ENCODE measurements at places on chromosomes 11 and 22.

- DNase-seq, result no peak
These were observed 661 bp upstream of the CDPF1 start for GRCh38 chr22:46250783-46251125.

- no peak for DNase-seq
These were observed 266.8 kb downstream of the MN1 start for GRCh38 chr22:27534720-27535125.

GRCh38 chr11:124753205-124753604, 1.1 kb upstream of the VSIG2 start:
- DNase-seq, result no peak

- no peak for DNase-seq
These were observed 179.4 kb downstream of the ARHGAP42 start for GRCh38 chr11:100866453-100866852.

DNA sequence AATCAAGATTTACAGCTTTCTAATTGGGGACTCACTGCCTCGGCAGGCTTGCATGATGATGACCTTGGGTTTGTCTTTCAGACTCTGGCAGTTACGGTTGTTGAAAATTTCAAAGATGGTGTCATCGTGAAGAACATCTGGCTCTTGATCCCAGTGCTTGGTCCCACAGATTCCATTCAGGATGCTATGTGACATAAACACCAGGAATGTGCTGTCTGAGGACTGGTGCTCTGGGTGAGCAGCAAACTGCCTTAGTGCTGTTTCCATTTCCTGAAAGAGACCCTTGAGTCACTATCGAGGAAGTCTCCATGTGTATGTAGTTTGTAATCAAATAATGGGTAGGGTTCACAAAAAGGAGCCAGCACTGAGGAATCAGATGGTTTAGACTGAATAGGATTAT, 7.1 kb downstream of the CASP12 start:
- no peak for DNase-seq

DNA sequence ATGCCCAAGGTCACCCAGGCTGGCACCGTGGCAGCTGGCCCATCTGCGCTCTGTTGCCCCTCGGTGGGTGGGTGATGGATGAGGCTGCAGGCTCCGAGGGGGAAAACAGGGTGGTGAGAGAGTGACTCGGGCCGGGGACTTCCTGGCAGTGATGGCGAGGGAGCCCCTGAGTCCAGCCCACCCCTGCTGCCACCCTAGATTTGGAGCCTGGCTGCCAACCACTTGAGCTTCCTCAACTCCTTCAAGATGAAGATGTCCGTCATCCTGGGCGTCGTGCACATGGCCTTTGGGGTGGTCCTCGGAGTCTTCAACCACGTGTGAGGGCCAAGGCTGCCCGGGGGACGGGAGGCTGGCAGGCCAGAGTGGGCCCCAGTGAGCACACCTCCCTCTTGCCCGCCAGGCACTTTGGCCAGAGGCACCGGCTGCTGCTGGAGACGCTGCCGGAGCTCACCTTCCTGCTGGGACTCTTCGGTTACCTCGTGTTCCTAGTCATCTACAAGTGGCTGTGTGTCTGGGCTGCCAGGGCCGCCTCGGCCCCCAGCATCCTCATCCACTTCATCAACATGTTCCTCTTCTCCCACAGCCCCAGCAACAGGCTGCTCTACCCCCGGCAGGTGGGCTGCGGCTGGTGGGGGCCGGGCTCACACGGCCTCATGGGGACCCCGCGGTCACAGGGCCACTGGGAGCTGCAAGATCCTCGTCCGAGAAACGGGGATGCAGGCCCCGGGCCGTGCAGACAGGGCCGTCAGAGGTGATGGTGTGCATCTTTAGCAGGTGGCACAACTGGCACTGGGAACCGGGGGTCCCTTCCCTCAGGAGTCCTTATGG, 10.1 kb downstream of the TCIRG1 start:
- DNase-seq, result no peak

DNA sequence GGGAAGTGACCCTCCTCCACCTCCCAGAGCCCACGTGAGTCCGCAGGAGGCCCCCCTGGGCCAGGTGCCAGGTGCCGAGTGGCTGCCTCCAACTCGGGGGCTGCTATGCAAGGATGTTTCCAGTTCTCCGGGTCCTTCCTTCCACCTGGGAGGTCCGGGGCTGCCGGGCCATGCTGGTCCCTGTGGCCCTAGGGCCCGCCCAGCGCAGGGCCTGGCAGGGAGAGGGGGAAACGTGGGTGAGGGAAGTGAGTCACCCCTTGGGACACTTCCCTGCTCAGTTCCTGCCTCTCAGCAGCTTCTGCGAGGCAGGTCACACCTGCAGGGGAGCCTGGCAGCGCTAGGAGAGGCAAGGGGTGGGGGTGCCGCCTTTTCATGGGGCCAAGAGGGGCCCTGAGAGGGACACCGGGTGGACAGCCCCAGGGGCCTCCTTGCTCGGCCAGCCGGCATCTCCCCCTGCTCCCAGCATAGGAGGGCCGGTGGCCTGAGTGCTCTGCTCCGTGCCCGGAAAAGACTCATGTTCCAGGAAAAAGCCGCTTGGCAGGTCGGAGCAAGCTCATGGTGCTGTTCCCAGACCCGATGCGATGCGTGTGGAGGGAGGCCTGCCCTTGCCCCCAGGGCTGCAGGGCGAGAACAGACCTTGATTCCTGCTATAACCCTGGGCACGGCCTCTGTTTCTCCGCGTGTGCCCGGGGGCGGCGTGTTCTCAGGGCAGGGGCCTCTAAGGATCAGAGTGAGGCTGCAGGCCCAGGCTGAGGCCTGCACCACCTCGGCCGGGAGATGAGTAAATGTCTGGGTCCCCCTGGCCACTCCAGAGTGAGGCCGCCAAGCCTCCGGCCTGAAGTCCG, 30.3 kb upstream of the WNT7B start:
- DNase-seq, result no peak

DNA sequence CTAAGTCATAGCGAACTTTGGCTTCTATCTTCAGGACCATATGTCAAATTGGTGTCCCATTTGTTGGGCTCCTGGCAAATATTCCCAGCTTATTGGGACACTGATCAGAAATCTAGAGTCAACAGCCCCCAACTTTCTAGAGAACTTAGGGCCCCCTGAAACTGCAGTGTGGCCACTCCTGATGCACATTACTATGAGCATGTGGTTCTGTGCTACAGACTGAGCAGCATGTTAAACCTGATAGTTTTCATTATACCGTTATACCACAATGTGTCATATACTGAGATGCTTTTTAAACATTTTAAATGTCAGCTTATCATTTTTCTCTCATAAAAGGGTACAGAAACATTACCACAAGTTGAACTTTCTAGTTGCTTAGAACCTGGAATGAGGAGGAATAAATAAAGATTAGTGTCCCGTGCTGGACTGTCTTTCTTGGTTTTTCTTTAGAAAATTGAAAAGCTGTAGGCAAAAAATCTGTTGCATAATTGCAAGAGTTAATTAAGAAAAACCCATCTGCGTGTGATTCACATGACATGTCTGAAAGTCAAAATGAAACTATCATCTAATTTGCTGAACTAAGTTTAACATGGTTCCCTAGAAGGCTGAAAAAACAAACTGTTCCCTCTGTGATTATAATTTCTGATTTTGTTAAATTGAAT, 16.4 kb upstream of the CTSC start:
- no peak for DNase-seq

- DNase-seq, result no peak
These were observed 1.9 kb upstream of the RDX start for GRCh38 chr11:110298301-110298765.

GRCh38 chr11:95434489-95435057, 203.6 kb upstream of the SESN3 start:
- DNase-seq, result no peak

DNA sequence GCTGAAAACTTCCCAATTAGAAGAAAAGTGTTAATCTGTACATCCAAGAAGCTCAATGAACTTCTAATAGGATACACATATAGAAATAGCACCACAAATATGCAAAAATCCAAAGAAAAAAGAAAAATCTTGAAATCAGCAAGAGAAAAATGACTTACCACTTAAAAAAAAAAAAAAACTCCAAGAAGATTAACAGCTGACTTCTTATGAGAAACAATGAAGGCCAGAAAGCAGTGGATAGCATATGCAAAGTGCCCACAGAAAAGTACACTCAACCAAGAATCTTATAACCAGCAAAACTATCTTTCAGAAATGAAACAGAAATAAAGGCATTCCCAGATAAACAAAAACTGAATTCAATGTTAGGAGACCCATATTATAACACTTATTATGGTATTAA, 29.9 kb upstream of the OR5B12 start:
- no peak for DNase-seq

- no peak for DNase-seq
These were observed 172.0 kb downstream of the UVRAG start for GRCh38 chr11:75986966-75987365.

GRCh38 chr11:28132548-28132947, 24.4 kb downstream of the METTL15 start:
- DNase-seq, result no peak

GRCh38 chr11:119778391-119779194, 49.6 kb upstream of the NECTIN1 start:
- no peak for DNase-seq

DNA sequence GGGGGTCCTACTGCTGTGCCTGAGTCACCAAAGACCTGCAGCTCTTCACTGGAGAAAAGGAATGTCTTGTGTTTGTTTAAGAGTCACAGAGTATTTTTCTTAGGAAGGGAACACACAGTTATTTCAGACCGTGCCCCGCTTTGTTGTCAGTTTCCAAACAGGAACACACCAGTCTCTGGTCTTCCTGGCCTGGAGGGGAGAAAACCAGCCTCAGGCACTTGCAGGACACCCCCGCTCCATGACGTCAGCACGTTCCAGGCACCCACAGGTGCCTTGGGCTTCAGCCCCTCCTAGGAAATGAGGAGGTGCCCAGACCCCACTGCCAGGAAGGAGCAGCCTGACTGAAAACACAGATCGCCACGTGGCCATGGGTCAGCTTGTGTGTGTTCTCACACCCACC, 5.4 kb downstream of the DEAF1 start:
- DNase-seq, result no peak

DNA sequence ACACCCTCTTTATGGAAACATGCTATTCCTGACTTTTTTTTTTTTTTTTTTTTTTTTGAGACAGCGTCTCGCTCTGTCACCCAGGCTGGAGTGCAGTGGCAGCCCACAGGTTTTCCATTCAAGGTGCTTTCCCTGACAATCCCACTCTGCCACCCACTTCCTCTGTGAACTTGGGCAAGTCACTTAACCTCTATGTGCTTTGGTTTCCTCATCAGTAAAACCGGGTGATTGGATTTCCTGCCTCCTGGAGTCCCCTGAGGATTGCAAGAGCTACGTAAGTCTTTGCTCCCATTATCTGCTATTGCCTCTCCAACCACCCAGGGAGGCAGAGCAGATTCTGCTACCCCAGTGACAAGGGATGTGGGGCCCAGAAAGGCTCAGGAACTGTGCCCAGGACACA, 54.1 kb downstream of the CELSR1 start:
- DNase-seq, result no peak

DNA sequence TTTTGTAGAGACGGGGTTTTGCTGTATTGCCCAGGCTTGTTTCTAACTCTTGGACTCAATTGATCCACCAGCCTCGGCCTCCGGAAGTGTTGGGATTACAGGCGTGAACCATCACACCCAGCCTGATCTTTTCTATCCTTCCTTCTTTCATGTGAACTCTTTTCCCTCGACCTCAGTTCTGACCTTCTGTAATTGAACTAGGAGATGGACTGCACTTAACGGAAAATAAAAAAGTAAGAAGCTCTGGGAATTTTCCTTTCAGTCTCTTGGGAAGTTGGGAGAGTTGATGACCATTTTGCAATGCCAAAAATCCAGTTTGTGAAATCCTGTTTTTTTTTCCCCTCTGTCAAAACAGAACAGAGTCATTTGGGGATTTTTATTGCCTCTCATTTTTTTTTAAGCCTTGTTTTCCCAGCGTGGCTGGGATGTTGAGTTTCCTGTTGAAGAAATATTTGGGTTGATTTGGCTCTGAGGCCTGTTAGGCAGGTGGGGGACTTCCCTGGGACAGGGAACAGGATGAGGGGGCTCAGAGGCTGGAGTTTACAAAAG, 26.9 kb upstream of the CYB5R3 start:
- DNase-seq, result no peak

DNA sequence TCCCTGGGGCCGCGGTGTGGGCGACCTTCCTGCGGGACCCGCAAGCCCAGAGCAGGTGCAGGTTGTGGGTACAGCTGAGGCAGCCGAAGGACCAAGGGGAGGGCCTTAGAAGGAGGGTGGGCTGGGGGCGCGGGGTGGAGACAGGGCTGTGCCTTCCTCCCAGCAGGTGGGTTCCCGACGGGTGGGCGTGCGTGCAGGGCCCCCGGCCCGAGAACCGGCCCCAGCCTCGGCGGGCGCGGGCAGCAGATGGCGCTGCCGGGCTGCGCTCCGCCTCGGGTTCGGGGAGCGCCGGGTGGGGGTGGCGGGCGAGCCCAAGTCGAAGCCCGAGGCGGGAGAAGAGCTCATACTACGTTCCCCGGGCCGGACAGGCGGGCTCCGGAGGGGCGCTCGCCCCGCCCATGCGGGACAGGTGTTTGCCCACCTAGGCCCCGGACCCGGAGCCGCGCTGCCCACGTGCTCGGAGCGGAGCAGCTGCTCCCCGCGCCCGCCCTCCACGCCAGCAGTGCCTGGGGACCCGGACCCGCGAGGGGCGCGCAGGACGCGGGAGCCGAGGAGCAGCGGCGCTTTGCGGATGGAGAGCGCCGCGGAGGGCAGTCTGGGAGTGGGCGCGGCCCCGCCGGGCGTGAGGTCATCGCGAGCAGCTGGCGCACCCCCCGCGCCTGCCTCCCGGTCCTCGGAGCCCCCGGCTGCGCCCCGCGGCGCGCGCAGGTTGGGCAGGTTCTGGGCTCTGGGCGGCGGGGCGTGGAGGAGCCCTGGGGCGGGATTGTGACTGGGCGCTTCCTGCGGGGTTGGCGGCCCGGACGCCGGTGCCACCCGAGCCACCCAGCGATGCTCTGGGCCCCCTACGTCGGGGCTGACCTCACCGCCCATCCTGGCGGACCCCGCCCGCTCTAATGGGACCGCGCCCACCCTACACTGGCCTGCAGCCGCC, 25.3 kb downstream of the DUSP8 start:
- DNase-seq, result peak; percentile 44

DNA sequence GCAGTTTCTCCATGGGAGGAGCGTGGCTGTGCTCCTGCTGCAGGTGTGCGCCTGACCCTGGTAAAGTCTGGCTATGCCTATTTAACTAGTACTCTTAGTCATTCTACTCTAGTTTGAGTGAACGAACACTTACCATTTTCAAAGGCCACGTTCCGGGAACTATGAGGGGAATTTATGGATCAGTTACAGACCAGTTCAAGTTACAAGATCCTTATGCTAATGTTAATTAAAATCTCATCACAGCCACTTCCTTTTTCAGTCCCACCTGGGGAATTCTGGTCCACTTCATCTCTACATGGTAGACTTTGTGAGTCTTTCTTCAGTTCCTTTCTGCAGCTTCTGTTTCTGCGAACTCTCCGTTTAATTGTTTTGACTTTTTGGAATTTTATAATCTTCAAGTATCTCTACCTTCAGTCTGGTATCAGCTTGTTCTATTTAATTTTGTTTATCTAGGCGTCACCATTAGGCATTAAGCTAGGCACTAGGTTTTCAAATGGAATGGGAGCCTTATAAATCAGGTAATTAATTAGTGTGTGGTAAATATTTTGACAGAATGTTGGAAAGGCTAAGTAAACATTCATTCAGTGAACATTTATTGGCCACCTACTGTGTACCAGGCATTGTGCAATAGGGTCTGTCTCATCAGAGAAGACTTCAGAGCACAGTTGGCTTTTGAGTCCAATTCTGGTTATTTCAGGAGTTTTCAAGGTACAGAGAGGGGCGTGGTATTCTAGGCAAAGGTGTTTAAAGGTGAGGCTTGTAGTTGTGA, 78.9 kb downstream of the GRK3 start:
- no peak for DNase-seq

All from GM18507 (cell line).